A549 treated with CpdA at 1 μM for 4 hours (cell line): ENCODE measurements at places on chromosomes 3 and 15. TPM values are rescaled to one million over a fixed set of nuclear protein-coding genes. Genes with fewer than 3 reads are reported as not detected.

The KY gene
- total RNA-seq, result 0.06 to 0.15 TPM (median 0.08 TPM) in 5 replicates

The VGLL4 gene
- 28.2 to 32.0 TPM (median 30.0 TPM) in 5 replicates for total RNA-seq

The PCLAF gene
- 155 to 299 TPM (median 157 TPM) in 5 replicates for total RNA-seq

The CASR gene
- not detected in 5 replicates for total RNA-seq

The IGSF11 gene
- 3.9 to 5.8 TPM (median 5.1 TPM) in 5 replicates for total RNA-seq

The DISP2 gene
- total RNA-seq, result 0.64 to 1.7 TPM (median 1.4 TPM) in 5 replicates
